ENCODE measurements at places on chromosomes 7 and 10.

DNA sequence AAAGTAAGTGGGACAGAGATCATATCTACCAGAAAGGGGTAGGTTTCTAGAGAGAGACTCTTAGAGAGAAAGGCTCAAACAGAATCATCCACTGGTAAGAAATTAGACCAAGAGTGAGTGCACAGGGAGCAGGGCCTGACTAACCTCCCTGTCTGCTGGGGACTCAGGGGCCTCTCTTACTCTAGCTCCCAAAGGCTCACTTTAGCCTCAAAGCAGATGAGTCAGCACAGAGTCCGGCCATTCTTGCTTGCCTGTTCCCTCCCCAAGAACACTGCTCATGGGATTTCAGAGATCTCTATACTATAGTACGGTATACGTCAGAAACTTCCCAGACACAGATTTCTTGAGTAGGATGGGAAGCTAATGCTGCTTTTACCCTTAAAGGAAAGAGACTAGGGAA lies 32.7 kb downstream of the RBM28 start:
- DNase-seq = no peak

DNA sequence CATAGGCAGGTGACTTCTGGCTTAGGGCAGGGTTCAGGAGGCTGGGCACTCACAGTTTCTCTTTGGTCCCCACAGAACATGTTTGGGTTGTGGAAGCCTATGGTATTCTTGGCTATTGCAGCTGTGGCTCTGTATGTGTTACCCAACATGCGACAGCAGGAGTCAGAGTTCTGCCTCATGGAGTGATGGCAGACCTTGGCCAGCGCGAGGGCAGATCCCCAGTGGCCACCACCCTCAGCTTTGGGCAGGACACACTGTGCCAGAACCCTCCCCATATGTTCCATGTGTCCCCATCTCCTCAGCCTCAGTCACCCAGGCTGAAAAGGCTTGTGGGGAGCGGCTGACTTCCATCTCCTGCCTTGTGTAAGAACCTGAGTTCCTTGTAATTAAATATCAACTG lies 8.5 kb upstream of the FLNC start:
- DNase-seq = no peak

DNA sequence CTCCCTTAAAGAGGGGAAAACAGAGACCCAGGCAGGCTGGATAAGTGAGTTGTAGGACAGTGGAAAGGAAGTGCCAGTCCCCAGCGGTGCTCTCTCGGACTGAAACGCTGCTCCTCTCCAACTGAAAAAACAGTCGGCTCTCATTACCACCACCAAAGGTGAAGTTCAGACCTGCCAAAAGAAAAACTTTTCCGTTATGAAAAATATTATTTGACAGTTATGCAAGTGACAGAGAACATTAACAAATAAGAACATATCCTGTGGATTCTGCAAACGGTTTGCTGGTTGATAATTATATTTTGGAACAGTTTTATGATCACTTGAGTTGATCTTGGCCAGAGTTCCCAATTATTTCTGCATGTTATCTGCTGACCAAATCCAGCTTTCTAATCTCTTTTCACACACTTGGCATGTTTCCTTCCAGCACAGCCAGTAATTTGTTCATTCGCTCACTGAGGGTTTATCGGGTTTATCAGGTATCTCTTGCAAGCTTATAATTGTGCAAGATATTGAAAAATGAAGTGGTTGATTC lies 82.6 kb downstream of the PTPRE start:
- no peak for DNase-seq

- DNase-seq = no peak
Measured at GRCh38 chr7:3206101-3206500, 95.0 kb upstream of the SDK1 start.

DNA sequence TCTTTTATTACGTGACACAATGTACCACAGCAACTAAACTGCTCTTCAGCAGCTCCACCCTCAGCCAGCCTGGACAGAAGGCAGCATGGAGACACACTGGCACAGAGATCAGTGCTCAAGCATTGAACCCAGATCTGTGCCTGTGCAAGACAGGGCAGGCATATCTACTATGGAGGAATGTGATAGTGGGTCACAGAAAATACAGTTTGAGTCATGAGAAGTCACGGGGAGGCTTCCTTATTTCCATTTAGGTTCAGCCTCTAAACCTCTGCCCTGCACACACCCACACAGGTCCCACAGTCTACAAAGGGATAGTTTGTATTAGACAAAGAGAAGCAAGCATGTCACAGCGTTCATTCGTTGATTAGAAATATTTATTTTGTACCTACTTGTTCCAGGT lies 187.4 kb upstream of the AGR3 start:
- DNase-seq = no peak

- no peak for DNase-seq
Measured at GRCh38 chr7:141370650-141371049, 180.6 kb upstream of the AGK start.

GRCh38 chr7:48114115-48114514 lies 25.1 kb downstream of the UPP1 start:
- DNase-seq = no peak

- no peak for DNase-seq
Measured at GRCh38 chr10:121687095-121687813, 89.0 kb upstream of the FGFR2 start.

GRCh38 chr7:55478700-55479099 lies 93.6 kb downstream of the VOPP1 start:
- no peak for DNase-seq

DNA sequence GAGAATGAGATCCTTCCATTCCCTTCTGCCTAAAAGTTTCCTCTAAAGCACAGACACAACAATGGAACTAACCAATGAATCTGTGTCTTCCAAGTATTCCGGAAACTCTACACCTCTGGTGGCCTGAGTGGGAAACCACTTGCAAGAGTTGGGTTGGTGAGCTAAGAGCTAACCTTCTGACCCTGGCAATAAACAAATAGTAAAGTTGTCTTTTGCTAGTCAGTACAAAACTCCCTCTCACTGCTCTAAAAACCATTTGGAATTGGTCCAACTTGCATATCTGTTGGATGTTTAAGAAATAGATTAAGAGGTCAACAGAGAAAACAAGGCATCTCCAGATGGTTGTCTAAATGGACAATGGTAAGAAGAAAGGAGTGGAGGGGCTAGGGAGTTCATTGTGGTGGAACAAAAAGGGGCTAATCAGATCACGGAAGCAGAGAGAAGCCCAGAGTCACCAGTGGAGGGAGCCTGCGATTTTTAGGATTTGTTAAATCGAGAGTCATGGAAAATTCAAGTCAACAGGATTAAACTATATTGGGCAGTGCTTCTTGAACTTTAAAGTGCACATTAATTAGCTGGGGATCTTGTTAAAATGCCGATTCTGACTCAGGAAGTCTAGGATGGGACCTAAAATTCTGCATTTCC lies 192.3 kb downstream of the EVX1 start:
- DNase-seq = no peak

- DNase-seq = no peak
Measured at GRCh38 chr7:65749518-65749917, 123.4 kb upstream of the VKORC1L1 start.

DNA sequence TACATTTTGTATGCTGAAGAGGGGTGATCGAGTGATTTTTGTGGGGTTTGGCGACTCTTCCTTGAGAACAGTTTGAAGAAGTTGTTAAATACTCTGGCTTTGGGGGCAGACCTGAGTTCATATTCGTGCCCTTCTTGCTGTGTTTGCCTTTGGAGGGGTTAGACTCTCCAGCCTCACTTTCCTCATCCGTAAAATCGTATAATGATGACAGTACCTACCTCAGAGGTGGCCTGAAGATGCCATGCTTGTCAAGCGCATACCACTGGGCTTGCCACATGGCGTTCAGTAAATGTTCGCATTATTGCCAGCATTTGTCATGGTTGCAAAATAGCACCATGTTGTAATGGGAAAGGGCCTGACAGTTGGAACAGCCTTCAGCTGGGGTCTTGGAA lies 1.3 kb downstream of the STK17A start:
- DNase-seq = no peak

GRCh38 chr10:6228010-6228511 lies 25.3 kb downstream of the PFKFB3 start:
- DNase-seq = no peak

DNA sequence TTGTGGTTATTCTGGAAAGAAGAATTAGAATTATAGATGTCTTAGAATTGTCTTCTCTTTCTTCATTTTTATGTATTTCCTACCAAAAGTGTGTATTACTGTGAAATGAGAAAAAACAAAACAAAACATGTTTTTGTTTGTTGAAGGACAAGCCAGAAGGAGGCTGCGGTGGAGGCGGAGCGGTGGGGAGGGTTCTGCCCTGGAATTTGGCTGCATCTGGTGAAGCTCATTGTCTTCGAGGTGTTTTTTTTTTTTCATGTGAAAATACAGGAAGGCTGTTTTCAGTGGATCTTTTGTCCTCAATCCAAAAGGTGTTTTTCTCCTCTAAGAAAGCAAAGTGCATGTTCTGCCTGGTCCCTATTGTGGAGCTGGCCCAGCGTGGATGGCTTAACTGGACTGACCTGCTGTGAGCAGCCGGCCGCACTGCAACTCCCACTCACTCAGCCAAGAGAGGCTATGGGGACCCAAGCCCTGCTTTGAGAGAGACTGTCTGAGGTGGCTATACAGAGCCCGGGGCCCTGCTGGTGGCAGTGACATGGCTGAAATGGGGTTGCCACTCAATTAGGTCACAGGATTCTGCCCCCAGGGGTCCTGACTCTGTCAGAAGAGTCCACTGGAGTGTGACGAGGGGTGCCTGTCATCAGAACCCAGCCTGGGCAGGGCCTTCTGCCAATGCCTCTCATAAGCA lies 184.9 kb upstream of the MKI67 start:
- no peak for DNase-seq

DNA sequence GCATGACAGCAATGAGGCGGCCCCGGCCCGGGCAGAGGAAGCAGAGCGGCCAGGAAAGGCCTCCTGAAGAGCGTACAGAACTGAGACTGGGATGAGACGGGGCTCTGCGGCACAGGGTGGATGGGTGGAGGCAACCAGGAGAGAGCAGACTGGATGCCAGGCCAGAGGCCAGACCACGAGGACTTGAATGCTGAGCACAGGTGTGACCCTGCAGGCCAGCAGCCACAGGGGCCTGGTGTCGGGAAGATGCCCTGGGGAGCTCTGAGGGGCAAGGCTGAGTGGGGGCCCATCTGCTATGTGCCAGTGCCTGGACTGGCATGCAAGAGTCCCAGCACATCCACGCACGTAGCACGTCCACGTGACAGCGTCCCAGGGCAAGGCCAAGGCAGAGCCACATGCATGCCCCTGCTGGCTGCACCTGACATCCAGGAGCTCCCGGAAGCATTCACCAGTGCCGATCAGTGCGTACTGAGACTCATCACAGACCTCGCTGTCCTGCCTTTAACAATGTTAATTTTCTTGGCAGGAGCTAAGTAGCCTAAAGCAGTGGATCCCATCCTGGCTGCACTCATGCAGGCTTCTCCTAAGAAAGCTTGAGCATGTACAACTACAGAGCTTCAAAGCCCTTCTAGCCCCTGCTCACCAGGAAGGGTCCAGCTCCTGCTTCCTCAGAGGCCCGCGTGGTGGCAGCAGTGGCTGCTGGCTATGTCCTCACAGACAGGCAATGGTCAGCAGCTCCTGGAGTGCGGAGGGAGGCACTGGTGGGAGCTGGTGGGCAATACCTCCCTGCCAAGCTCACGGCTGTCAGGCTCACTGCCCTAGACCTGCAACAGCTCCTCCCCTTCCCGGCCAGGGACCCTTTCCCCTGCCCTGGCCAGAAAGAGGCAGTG lies 18.0 kb downstream of the GRID1 start:
- no peak for DNase-seq

- DNase-seq = no peak
Measured at GRCh38 chr10:133324198-133324792, 12.4 kb downstream of the CALY start.

DNA sequence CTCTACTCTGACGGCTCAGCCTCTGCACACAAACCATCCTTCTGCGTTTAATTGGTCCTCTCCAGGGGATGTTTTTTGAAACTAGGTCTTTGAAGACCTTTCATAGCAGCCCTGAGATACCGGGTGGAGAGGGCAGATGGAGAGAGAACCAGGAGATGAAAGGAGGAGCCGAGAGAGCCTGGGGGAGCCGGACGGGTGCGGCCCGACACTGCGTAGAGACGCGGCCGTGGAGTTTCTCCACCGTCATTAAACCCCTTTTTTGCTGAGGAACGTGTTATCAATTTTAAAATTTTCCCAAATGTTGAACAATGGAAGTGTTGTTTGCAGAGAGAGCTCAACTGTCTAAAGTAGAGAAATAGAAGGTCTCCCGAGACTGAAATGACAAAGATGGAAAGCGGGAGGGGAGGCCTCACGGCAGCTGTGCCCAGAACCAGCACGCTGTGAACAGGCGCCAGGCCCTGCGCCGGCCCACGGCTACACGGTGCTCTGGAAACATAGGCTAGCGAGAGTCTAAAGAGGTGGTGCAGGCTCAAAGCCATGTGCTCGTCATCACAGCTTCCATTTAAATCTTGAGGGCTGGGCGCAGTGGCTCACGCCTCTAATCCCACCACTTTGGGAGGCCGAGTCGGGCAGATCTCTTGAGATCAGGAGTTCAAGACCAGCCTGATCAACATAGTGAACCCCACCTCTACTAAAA lies 307.0 kb downstream of the PTPRN2 start:
- DNase-seq = no peak

GRCh38 chr10:117609796-117610170 lies 67.2 kb downstream of the EMX2 start:
- DNase-seq = no peak

GRCh38 chr10:11207560-11207844 lies 189.8 kb downstream of the CELF2 start:
- DNase-seq = no peak

- DNase-seq = no peak
Measured at GRCh38 chr7:142739923-142740492, 9.3 kb upstream of the PRSS1 start.

DNA sequence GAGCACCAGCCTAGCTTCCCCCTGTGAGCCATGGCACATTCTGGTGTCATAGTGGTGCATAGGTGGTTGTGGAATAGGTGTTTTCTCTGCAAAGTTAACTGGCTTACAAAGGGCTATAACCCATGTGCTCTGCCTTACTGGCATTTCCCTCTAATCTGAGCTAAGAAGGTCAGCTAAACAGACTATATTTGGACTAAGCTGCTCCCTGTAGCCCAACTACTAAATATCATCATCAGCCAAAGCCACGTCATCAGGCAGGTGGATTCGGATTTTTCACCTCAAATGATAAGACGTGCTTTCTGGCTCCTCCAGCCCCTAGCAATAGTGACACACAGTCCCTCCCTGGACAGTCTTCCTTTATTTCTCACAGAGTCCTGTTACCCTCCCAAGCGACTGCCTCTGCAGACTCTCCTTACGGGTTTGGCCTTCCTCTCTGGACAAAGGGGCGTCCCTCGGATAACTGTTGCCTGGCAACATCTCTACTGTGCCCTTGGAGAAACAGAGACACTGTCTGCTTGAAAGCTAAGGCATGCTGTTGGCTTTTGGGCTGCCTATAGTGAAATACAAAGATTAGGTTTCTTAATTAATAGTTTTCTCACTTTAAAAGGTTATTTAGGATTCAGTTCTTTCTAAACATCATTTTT lies 9.1 kb downstream of the SLC13A4 start:
- no peak for DNase-seq

- peak; percentile 44 for DNase-seq
Measured at GRCh38 chr10:44974628-44975430, 3.8 kb downstream of the DEPP1 start.

GRCh38 chr7:100137851-100138760 lies 10.6 kb upstream of the LAMTOR4 start:
- no peak for DNase-seq

- no peak for DNase-seq
Measured at GRCh38 chr10:91043173-91043910, 122.5 kb upstream of the ANKRD1 start.
